ENCODE measurements at places on chromosomes 13 and 19.
A peak's percentile ranks its signal among the peaks of the same experiment; 100 is the strongest.

DNA sequence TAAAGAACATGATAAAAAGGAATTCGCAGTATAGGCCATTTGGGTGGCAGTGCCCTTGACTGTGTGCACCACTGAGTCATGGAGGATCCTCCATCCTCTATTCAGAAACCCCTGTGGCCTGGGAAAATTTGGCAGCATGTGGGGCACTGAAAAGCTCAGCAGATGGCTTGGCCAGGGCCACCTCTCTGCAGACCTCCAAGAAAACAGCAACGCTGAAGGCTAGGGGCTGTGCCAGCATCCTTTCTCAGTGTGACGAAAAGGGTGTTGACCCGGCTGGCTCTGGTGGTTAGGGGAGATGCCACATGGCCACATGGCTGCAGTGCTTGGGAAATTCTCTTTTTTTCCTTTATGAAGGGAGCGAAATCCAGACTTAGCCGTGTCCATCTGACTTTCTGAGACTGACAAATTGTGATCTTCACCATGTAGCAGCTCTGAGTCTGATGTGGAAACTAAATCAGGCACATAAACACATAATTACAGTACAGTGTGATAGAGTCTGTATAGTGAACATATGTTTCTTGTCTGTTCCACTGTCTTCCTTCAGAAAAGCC is 178.0 kb downstream of the KCTD12 start:
- DNase-seq: no peak

DNA sequence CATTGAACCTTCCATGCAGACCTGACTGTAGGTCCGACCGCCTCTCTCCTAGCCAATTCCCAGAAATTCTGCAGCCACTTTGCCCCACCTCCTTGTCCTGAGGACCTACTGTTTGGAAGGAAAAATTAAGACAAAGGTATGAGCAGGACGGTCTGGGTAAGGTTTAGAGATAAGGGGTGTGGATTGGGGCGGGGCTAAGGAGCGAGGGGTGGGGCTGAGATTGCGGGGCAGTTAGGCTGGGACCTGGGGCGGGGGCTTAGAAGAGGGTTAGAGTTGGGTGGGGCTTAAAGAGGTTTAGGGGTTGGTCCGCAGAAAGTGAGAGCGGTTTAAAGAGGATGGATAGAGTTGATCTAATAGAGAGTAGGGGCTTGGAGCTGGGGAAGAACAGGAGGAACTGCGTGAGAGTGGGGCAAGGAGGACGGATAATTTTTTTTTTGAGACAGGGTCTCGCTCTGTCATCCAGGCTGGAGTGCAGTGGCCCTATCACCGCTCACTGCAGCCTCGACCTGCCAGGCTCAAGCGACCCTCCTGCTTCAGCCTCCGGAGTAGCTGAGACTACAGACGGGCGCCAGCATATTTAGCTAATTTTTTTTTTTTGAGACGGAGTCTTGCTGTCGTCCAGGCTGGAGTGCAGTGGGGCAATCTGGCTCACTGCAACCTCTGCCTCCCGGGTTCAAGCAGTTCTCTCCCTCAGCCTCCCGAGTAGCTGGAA is 1.7 kb upstream of the ZNF865 start:
- no peak for DNase-seq

- no peak for DNase-seq
Measured at GRCh38 chr19:47633517-47633916, 24.6 kb downstream of the BICRA start.

- no peak for DNase-seq
Measured at GRCh38 chr19:9903336-9903735, 33.0 kb downstream of the OLFM2 start.

DNA sequence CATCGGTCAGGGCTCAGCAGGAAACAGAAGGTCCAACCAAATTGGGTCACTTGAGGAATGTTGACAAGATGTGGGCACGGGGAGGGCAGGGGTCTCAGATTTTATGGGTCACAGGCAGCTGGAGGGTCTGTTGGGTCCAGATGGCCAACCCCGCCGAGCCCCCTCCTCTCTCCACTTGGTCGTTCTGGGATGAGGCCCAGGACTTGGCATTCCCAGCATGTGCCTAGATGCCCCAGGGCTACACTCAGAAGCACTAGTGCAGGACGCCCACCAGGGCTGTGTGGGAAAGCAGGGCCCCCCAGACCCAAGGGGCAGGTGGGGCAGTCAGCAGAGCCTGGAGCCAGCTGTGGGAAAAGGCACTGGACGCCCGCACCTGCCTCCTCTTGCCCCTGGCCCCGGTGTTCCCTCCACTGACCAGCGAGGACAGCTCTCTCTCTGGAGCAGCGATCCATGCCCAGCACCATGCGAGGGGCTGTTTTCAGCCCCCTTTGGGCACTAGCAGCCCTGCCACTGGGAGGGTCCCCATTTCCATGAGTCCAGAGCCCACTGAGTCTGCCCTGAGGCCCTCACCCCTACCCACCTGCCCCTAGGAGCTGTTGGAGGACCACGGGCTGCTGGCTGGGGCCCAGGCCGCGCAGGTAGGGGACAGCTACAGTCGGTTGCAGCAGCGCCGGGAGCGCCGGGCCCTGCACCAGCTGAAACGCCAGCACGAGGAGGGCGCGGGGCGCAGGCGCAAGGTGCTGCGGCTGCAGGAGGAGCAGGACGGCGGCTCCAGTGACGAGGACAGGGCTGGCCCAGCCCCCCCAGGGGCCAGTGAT is 26.0 kb downstream of the DHX34 start:
- DNase-seq: no peak

GRCh38 chr13:100305398-100305797 is 216.5 kb downstream of the PCCA start:
- DNase-seq: no peak

- no peak for DNase-seq
Measured at GRCh38 chr13:94140511-94140910, 339.0 kb downstream of the DCT start.

- no peak for DNase-seq
Measured at GRCh38 chr19:57648331-57649003, 15.5 kb downstream of the ZNF211 start.

- DNase-seq: peak; percentile 66
Measured at GRCh38 chr19:7540761-7541474, 5.4 kb downstream of the PNPLA6 start.

DNA sequence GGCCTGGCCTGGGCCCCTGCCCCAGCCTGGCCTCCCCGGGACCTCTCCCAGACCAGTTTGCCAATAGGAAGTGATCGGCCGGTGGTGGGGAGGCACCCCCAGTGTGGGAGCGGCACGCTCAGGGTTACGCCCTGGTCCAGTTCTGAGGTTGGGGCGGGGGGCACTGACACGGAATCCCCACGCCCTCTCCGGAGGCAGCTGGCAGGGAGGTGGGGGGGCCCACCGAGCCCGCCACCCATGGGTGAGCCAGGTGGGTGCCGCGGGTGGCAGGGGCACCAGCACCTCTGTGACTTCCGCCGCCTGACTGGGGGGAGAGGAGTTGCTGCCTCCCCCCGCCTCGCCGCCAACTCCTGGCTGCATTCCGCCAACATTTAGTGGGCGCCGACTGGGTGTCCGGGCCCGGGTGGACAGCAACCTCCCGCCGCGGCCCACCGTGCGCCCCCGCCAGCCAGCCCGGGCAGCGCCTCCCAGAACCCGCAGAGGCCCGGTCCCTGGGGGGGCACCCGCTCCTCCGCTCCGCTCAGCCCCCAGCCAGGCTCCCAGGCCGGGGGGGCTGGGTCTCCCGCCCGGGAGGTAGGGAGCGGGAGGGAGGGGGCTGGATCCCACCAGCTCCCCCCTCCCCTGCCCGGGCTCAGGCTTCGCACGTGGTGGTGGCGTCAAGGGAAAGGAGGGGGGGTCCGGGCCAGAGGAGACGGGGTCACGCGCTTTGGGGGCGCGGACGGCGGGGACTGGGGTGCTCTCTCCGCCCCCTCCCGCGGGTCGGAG is 2.0 kb downstream of the ZBTB7A start:
- DNase-seq: peak; percentile 60

- no peak for DNase-seq
Measured at GRCh38 chr13:21882766-21883165, 211.9 kb downstream of the FGF9 start.

- no peak for DNase-seq
Measured at GRCh38 chr13:43368003-43368402, 344.6 kb downstream of the DNAJC15 start.

DNA sequence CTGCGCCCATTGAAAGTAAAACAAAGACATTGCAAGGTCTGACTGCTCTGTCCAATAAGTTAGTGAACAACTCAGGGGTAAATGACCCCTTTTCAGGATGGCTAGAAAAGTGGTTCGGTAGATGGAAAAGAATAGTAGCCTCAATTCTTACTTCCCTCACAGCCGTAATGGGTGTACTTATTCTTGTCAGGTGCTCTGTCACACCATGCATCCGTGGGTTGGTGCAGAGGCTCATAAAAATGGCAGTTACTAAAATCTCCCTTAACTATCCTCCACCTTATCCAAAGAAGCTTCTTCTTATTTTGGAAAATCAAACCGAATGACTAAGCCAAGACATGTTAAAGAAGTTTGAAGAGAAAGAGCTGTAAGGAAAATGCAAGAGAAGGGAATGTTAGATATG is 31.4 kb upstream of the ZNF83 start:
- no peak for DNase-seq

DNA sequence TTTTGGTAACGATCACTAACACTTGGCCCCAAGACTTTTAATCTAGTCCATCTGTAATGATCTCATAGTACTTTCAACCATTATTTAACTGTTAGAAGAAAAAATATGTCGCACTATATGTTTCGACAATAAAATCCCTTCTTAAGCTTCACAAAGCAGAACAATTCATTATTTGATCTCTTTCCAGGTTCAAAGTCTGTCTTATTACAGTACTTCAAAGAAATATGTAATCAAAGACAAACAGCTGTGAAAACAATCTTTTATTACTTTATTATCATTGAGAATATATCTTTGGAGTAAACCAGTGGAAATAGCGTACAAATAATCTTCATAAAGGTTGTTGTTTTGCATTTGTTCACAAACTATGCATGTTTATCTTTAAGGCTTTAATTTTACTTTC is 93.5 kb downstream of the DACH1 start:
- DNase-seq: no peak

DNA sequence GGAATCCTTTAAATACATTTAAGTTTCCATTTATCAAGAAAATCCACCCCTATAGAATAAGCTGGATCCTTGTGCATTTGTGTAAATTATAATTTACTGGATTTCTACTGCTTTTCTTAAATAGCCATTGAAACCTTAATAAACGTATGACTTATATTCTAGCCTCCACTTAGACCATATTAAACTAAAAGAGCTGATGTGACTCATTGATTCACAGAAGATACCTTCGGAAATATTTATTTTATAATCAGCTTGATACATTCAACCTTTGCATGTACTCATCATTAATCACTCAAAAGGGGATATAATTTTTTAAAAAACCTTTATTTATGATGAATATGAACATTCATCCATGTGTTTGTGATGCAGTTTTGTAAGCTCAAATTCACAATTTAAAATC is 136.3 kb downstream of the SPRY2 start:
- DNase-seq: no peak

DNA sequence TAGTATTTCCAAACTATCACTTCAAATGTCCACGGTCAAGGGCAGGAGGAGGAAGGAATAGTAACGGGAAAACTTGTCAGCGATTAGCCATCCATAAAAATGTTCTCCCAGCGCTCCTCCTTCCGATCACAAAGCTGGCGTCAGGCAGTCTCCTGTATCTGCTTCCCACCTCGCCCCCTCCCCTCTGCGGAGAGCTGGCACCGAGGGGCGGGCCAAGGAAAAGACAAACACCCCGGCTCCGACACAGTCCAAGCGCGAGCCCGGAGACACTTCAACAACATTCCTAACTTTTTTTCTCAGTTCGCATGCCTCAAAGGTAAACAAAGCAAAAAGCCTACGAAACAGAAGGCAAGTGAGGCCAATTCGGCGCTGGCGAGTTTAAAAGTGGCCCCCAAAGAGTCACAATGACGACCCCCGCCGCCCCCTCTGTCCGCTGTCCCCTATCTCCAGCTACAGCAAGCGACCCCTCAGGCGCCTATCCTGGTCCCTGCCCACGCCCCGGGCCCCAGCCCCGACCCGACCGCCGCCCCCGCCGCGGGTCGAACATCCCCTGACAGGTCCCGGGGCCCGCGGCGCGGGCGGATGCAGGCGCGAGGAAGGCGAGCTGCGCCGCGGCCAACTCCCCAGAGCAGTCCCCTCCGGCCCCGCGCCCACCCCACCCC is 736 bp downstream of the SMAD9 start:
- no peak for DNase-seq

- DNase-seq: peak; percentile 73
Measured at GRCh38 chr19:18290302-18291018, 9.0 kb upstream of the JUND start.

GRCh38 chr13:48316826-48317510 is 13.4 kb downstream of the RB1 start:
- no peak for DNase-seq

DNA sequence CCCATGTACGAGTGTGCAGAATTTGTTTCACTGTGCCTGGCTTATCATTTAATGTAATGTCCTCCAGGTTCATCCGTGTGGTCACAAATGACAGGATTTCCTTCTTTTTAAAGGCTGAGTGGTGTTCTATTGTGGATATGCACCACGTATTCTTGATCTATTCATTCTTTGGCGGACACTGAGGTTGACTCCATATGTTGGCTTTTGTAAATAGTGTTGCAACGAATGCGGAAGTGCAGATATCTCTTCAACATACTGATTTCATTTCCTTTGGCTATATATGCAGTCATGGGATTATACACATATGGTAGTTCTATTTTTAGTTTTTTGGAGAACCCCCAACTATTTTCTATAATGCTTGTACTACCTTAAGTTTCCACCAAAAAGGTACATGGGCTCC is 13.0 kb downstream of the OR7A5 start:
- no peak for DNase-seq

- DNase-seq: no peak
Measured at GRCh38 chr19:52823676-52824075, 2.2 kb upstream of the ZNF28 start.

- DNase-seq: no peak
Measured at GRCh38 chr13:46062185-46062584, 9.6 kb upstream of the ZC3H13 start.

GRCh38 chr19:16627928-16628182 is 149 bp downstream of the MED26 start:
- no peak for DNase-seq

- DNase-seq: peak; percentile 39
Measured at GRCh38 chr19:38769635-38770211, 3.6 kb downstream of the LGALS7 start.

- DNase-seq: no peak
Measured at GRCh38 chr13:112624602-112625430, 36.9 kb upstream of the TUBGCP3 start.

- no peak for DNase-seq
Measured at GRCh38 chr19:53579518-53579917, 41.6 kb downstream of the ZNF331 start.

GRCh38 chr13:110528371-110528770 is 33.2 kb downstream of the RAB20 start:
- DNase-seq: no peak

- DNase-seq: no peak
Measured at GRCh38 chr13:74623761-74624160, 489.6 kb upstream of the KLF12 start.

DNA sequence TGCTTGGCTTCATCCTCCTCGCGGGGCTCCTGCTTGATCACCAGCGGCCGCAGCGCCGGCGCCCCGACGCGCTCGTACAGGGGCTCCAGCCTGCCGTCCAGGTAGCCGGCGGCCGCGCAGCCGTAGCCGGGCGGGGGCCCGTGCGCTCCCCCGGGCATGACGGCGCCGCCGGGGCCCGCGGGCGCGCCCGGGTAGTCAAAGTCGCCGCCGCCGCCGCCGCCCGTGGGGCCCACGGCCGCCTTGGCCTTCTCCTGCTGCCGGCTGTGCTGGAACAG is 497 bp downstream of the CEBPA start:
- DNase-seq: no peak

- DNase-seq: no peak
Measured at GRCh38 chr13:87358319-87358718, 312.9 kb upstream of the SLITRK5 start.
